ENCODE measurements at places on chromosomes 5 and 9.

GRCh38 chr5:74625742-74626241, 14.7 kb downstream of the ENC1 start:
- no peak for DNase-seq

GRCh38 chr5:176700239-176700847, 53.1 kb downstream of the TSPAN17 start:
- no peak for DNase-seq

- no peak for DNase-seq
Measured at GRCh38 chr5:159187719-159188118, 21.6 kb downstream of the RNF145 start.

DNA sequence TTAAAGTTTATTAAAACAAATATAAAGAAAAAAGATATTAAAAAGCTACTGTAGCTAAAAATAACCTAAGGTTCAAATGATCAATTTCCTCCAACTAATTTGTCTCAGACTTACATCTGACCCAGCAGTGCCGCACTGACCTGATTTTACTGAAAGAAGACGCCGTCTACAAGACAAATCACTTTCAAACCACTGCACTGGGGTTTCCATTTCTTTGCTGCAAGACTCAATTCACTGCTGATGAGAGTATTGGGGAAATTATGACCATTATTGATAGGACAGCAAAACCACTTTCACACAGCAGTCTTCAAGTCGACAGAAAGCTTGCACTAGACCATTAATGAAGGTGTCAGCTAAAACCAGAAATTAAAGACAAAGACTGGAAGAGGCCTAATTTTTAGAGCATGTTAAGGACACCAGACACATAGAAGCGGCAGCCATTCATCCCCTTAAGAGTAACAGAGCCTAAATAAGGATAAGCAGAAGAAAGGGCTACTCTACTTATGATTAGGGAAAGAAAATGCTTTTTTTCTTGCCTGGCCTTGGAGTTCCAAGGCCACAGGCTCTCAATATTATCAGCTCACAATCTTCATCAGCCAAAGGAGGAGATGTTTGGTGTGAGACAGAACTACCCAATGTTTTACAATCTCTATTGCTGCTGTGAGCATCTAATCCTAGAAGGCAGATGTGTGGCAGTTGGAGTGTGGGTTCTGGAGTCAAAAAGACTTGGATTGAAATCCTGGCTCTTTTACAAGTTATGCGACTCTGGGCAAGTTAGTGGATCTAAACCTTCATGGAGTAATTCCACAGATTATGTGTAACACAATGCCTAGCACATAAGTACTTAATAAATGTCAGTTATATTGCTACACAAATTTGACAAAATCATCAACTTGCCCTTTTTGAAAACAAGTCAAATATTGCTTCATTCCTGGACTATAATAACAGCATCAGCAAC, 190.7 kb downstream of the MAPKAP1 start:
- no peak for DNase-seq

GRCh38 chr9:134853893-134854292, 26.7 kb upstream of the FCN2 start:
- peak; percentile 10 for DNase-seq

DNA sequence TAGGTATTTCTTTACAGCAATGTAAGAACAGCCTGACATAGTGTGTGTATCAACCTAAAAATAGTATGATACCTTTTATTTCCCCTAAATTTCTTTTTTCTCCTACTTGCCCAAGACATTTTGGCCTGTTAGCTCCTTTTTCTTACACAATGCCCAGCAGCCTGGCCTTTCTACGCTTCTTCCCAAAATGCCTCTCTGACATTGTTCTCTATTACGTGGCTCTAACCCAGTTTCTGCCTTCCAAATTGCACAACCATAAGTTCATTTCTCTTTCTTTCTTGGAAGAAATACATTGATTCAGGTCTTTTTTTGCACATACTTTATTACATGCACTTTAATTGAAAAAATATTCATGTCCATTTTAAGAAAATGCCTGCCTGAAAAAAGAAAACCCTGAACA, 408.2 kb downstream of the PRR16 start:
- no peak for DNase-seq

DNA sequence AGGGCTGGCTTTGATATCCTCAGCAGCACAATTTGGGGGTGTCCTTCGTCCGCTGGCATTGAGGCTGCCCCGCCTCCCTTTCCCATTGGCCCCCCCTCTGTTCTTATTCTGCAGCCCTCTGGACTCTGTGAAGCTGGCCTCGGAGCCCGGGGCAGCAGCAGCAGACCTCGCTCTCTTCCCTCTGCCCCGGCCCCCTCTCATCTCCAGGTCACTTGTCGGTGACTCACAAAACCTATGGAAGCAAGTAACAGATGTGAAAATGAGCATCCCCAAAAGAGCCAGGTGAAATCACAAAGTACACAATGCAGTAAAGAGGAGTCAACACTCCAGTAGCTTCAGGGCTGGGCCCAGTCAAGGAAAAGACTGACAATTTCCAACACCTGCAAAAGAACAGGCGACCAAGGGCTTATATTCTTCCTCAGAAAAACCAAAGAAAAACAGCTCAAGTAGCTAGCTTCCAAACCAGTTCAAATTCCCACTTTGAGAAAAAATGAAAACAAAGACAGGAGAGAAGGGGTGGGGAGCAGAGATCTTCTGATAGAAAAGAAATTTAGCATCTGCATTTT, 97.5 kb downstream of the ZNF608 start:
- DNase-seq, result no peak

Measured in GM12892 (cell line).